ENCODE measurements at places on chromosomes 2 and 18.

DNA sequence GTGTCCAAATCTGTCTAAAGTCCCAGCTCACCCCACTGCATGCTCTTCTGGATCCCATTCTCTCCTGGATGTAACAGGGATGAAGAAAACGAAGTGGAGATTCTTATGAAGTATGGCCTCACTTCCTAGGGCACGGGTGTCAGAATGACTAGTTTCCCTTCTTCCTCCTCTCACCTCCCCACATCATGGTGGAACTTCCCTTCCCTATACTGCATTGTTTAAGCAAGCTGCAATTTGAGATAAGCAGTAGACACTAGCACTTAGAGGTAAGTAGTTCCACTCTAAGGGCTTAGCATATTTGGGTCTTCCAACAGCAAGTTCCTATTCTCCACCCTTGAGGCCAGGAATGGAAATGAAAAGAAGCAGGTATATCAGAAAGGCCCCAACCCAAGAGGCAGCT lies 29.7 kb downstream of the SLC4A5 start:
- no peak for DNase-seq

GRCh38 chr18:10015941-10016819 lies 102.4 kb downstream of the VAPA start:
- no peak for DNase-seq

GRCh38 chr2:67137699-67138098 lies 259.4 kb upstream of the ETAA1 start:
- DNase-seq: no peak

GRCh38 chr2:41618754-41619153 lies 429.1 kb upstream of the PKDCC start:
- DNase-seq: no peak

DNA sequence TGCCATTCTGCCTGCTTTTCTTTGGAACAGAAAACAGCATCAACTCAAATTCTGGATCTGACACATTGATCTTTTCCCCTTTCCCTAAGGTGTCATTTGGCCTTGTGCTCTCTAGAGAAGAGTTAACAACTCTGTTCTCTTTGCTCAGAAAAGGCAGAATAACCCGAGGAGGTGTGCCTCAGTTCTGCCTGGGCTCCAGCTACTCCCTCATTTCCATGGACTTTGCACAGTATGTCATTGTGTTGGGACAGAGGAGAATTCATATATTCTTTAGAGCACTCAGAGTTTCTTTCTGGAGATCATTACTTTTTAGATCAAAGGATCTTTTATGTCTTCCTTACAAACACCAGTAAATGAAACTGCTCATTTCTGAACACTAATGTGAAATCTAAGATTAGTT lies 249.1 kb downstream of the PHLPP1 start:
- DNase-seq: no peak

- DNase-seq: no peak
Observed at GRCh38 chr2:223900066-223900465, 45.1 kb downstream of the WDFY1 start.

- DNase-seq: no peak
Observed at GRCh38 chr2:49582946-49583345, 428.6 kb upstream of the FSHR start.

DNA sequence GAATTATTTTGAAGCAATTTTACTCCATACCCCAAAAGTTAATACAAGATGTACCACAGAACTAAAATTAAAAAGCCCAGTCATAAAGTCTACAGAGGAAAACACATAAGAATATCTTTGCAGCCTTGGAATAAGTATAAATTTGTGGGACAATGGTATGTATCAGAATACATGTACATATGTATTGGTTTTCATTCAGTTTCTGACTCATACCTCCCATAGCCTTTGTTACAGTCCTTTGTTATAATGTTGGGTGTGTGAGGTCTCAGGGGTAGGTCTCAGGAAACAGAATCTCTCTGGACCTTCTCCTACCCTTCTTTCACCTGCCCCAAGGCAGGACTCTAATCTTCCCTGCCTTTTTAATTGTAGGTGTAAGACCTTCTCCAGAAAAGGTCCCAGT lies 1370.7 kb upstream of the CDH2 start:
- DNase-seq: no peak
